GM19239 (cell line): ENCODE measurements at places on chromosomes 5 and 9.

DNA sequence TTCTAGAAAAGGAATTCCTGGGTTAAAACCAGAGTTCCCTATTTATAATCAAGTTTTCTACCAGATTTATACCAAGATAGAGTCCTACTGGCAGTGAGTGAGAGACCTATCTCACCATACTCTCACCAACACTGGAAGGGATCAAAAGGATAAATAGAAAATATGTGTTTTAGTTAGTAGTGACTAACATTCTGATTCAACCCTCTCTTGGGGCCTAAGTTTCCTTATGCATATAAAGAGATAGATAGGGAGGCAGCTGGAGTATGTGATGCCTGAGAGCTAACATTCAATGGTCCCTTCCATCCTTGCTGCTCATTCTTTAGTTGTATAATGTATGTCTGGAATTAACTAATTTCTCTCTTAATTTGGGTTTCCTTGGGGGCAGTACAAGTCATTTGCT lies 32.0 kb downstream of the CKMT2 start:
- DNase-seq = no peak

GRCh38 chr9:3244963-3245653 lies 280.7 kb downstream of the RFX3 start:
- DNase-seq = peak; percentile 4

DNA sequence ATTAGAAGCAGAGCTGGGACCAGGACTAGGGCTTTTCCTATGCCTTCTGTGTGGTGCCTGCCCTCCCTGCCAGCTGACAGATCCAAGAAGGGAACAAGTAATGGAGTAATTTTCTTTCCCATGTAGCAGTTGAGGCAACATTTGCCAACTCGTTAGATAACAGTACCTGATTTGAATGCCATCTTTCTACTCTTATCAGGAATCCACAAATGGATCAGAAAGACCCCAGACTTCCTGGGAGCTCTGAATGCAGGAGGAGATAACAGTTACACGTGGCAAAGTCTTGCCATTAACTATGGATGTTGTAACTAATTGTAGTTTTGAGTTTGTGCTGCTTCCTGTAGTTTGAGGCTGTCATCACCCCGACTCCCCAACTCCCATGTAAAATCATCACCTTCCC lies 39.2 kb downstream of the RCL1 start:
- no peak for DNase-seq

- DNase-seq = no peak
Measured at GRCh38 chr9:134647359-134648080, 5.9 kb downstream of the COL5A1 start.
